Ammon's horn (tissue), 1 donor: ENCODE measurements at places on chromosomes 2 and 18.

DNA sequence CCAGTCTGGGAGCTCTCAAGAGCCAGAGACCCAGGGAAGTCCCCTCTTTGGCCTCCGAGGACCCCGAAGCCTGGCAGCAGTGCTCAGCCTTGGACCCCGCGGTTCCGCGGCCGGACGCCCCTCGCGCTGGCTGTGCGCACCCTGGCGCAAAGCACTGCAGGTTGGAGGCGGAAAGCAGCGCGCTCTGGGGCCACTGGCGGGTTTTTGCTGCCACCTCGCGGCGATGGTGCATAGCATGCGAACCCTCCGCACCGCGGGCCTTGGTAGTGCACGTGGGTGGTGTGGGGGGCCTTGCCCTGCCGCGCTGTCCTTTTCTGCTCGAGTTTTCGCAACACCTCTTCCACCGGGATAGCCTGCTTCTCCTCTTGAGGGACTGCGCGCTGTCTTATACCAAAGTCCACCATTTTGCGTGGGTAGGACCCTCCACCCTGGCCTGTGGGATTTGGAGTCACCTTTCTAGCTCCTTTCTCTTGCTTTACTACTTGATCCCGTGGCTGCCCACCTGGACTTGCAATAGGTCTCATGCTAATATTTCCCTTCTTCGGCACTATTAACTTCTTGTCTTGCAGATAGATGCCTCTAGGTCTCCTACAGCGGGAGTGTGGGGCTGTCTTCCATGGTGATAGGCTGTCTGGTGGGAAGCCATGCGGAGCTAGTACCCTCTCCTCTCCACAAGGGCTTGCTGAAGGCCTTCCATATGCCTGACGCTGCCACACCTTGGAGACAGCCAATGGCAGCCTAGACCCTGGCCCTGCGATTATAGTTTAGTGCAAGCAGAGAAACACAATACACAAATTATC, 14.3 kb downstream of the SIX3 start:
- peak; percentile 74 for DNase-seq

GRCh38 chr18:48819781-48820482, 130.8 kb downstream of the SMAD7 start:
- DNase-seq: no peak

DNA sequence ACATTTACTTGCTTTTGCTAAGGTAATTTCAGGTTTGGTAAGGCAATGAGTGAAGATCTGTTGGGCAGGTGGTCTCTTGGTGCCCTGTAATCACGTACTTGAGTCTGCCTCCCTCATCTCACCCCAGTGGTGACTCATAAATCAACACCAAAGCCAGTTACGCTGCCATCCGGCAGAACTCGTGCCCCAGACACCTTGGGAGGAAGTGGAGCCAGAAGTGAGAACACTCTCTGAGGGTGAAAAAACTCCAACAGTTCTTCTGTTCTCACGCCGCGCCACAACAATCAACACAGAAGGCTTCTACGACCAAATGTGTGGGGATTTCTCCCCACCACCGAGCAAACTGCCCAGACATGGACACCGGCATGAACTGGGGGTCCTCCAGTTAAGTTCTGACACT, 206.2 kb downstream of the ARL4C start:
- no peak for DNase-seq

GRCh38 chr2:176729706-176730569, 460.7 kb downstream of the MTX2 start:
- DNase-seq: peak; percentile 14

GRCh38 chr2:10362096-10362897, 59.6 kb downstream of the HPCAL1 start:
- no peak for DNase-seq

GRCh38 chr2:57882895-57883515, 163.6 kb upstream of the VRK2 start:
- DNase-seq: peak; percentile 54

- no peak for DNase-seq
Observed at GRCh38 chr2:143816916-143817315, 687.7 kb downstream of the ARHGAP15 start.

DNA sequence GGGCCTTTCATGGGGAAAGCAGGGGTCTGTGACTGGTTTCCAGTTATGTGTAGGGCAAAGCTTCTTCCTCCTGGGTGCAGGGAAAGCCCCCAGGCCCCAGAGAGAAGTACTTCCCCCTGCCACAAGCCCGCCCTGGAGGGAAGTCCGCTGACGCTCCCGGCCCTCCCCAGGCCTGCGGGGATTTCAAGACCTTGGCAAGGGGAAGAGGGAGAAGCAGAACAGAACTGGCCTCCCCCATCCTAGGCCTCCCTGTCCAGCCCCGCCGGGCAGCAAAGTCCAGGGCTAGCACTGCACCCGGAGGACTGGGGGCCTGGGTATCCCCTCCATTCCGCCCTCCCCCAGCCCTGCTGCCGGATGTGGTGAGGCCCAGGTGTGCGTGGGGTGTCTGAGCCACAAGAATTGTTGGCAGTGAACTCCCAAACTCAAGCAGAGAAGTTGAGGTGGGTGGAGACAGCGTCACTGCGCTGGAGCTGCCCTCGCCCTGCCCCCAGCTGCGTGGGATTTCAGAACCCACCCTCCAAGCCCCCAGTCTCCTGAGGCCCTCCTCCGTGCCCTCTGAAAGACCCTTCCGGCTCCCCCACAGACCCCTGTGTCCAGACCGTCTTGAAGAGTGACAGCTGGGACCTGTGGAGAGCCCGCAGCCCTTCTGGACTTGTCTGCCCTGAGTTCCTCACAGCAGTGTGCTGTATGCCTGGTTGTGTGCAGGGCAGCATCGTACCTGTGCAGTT, 1.1 kb upstream of the DUSP2 start:
- peak; percentile 63 for DNase-seq

DNA sequence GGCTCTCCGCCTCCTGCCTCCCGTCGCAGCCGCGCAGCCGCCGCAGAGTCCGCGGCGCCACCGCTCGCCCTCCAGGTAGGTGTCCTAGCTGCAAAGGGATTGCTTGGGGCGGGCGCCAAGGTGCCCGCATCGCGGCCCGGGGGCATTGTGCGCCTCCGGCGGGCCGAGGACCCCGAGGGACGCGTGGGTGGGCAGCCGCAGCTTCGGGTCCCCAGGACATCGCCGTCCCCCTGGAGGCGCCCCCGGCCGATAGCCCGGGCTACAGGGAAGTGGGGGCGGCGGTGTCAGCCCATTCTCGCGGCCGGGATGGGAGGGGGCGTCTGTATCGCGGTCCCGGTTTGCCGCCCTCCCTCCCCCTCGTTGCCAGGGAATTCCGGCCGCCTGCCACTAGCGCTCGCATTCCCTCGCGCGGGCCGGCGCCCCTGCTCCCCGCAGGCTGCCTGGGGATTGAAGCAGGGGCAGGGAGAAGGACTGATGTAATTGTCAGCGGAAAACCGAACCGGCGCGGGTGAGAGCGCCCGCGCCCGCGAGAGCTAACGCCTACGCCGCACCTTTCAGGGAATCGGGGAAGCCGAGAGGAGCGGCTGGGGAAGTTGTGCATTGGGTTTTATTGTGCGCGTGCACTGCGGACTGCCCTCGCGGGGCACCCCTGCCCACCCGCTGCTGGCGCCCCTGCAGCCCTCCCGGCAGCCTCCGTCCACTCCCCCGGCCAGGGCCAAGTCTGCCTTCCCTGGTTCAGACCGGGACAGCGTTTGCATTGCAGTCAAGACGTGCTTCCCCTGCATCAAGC, 483 bp downstream of the OSBPL6 start:
- peak; percentile 56 for DNase-seq

GRCh38 chr18:78798402-78799175, 181.0 kb upstream of the SALL3 start:
- DNase-seq: no peak

- peak; percentile 60 for DNase-seq
Observed at GRCh38 chr18:21242141-21242779, at the start of gene GREB1L. Gene GREB1L (plus strand): TSS chr18:21242232. CDS start chr18:21383519, 141,287 bp downstream.

DNA sequence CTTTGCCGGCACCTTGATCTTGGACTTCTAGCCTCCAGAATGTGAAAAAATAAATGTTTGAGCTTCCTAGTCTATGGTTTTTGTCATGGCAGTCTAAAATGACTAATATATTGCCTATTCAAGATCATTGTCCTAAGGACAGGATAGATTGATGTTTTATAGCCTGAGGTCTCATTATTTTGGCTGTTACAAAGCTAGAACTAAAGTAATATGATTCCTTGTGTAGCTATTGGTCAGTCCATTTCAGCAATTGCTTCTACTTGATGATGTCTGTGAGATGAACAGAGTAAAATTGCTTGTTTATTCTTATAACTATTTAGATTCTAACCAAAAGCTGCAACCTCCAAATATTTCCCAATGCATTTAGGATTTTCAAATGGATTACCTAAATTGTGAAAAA, 145.0 kb downstream of the HRH4 start:
- no peak for DNase-seq

- DNase-seq: no peak
Observed at GRCh38 chr2:14304326-14304725, 328.2 kb upstream of the LRATD1 start.

GRCh38 chr2:238631491-238632180, 204.9 kb downstream of the ASB1 start:
- no peak for DNase-seq

GRCh38 chr2:53527056-53527455, 240.5 kb upstream of the CHAC2 start:
- DNase-seq: no peak

DNA sequence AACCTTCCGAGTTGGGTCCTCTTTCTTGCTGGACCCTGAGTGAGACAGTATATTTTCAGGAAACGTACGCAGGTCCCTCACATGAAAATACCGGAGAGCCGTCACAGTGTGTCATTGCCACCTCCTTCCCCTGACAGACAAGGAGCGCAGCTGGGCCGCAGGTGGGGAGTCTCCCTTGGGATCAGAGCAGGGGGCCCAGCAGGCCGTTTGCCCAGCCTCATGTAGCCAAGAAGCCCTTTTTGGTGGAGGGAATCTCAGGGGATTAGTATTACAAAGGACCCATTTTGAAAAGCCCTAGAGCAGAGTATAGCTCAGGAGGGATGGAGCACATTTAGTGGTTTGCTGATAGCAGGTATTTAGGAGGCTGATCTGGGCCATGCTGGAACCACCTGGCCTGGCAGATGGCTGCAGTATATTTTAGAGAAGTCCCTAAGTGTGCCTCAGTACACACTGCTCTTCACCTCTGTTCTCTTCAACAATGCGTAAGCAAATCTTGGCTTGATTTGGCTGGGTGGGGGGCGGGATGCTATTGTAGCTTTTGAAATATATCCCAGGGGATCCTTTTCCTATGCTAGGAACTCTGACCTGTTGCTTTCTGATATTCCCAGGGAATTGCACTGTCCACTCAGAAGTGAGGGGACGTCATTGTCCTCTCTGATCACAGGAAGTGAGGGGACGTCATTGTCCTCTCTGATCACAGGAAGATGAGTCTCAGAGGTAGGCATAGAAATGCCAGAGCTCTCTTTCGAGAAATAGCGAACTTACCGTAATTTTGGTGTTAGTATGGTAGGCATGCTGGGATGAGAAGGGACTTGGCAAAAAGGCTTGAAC, 171.9 kb downstream of the HRH4 start:
- DNase-seq: no peak

GRCh38 chr2:180614776-180615175, 365.6 kb upstream of the UBE2E3 start:
- DNase-seq: no peak

DNA sequence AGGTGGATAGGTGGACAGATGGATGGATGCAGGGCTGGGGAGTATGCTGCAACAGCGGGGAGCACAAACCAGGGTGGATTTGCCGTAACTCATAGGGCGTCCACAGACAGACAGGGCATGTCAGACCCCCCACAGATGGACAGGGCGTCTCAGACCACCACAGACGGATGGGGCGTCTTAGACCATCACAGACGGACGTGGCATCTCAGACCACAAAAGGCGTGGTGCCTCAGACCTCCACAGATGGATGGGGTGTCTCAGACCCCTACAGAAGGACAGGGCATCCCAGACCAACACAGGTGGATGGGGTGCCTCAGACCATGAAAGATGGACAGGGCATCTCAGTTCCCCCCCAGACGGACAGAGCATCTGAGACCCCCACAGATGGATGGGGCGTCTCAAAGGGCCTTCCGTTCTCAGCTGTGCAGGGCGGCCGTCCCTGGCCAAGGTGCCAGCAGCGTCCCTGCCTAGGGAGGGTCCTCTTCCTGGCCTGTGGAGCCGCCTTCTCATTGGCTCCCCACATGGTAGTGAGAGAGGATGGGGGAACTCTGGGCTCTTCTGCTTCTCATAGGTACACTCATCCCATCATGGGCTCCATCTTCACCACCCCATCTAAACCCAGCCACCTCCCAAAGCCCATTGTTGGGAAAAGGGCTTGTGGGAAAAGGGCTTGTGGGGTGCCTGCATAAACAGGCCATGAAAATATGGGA, 2.1 kb downstream of the ANKMY1 start:
- peak; percentile 2 for DNase-seq

DNA sequence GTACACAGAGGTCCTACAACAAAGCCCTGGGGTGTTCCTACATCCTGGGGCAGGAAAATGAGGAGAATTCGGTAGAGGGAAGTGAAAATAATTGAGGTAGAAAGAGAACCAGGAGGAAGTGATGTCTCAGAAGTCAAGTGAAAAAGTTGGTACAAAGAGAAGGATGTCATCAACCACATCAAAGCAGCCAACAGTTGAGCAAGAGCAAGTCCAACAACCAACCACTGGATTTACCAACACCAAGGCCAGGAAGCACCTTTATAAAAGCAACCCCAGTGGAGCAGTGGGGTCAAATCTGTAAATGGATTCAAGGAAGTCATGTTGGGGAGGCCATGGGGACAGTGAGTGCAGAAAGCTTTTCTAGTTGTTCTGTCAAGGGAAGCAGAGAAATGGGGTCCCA, 360.4 kb downstream of the ZNF516 start:
- DNase-seq: no peak

GRCh38 chr2:38554973-38555595, 47.6 kb downstream of the HNRNPLL start:
- DNase-seq: no peak

DNA sequence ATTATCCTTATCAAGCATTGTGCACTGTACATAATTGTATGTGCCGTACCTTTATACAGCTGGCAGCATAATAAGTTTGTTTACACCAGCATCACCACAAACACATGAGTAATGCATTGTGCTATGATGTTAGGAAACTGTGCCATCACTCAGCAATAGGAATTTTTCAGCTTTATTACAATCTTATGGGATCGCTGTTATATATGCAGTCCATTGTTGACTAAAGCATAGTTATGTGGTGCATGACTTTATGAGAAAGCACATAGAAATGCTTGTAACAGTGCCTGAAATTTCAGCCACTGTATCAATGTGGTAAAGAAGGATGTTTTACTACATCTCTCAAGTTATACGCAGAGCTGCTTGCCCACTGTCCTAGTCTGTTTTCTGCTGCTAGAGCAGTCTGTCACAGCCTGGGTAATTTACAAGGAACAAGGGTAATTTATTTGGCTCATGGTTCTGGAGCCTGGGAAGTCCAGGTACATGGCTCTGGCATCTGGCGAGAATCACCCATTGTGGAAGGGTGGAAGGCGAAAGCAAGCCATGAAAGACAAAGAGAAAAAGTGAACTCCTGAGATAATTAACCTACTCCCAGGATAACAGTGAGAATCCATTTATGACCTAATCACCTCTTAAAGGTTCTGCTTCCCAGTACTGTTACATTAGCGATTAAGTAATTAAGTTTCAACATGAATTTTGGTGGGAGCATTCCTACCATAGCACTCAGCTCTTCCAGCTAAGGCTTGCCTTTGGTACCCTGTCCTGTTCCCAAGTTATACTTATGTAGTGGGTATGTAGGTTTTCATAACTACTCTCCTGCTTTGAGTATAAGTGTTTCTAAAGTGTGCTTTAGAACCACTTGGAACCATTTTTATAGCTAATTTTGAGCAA, 4.6 kb downstream of the MAP3K20 start:
- DNase-seq: no peak

GRCh38 chr2:119225926-119226325, 2.3 kb downstream of the STEAP3 start:
- no peak for DNase-seq

GRCh38 chr2:128594953-128595677, 276.4 kb upstream of the HS6ST1 start:
- no peak for DNase-seq
